ENCODE measurements at places on chromosomes 3 and 15. TPM values are rescaled to one million over a fixed set of nuclear protein-coding genes. Genes with fewer than 3 reads are reported as not detected.

The SPRED1 gene
- total RNA-seq = 7.4 TPM

The SCN11A gene
- total RNA-seq = not detected

The CCDC33 gene
- not detected for total RNA-seq

The PLA2G4B gene
- total RNA-seq = 0.89 TPM

The ZNF501 gene
- 3.7 TPM for total RNA-seq

The CASR gene
- total RNA-seq = not detected

The CGNL1 gene
- 2.5 TPM for total RNA-seq

The TARS3 gene
- total RNA-seq = 9.2 TPM

The SCN5A gene
- 5.5 TPM for total RNA-seq

The GABRR3 gene
- not detected for total RNA-seq

The SLC22A13 gene
- not detected for total RNA-seq

The GABRG3 gene
- total RNA-seq = not detected

The ZNF860 gene
- total RNA-seq = 1.6 TPM

The PAQR5 gene
- not detected for total RNA-seq

The LRRC34 gene
- total RNA-seq = 3.2 TPM

The CSPG4 gene
- under 0.01 TPM for total RNA-seq

The ERICH6 gene
- total RNA-seq = not detected

The KCNAB1 gene
- total RNA-seq = 0.53 TPM

The COL6A5 gene
- total RNA-seq = not detected

The SPATA12 gene
- total RNA-seq = 0.13 TPM

The RPL29 gene
- 1,551 TPM for total RNA-seq

The ZNF774 gene
- 0.87 TPM for total RNA-seq

The GOLGA6A gene
- not detected for total RNA-seq

The CSTA gene
- total RNA-seq = not detected

The TTC21A gene
- total RNA-seq = 2.2 TPM

The CADM2 gene
- not detected for total RNA-seq

The UROC1 gene
- total RNA-seq = not detected

The GHSR gene
- not detected for total RNA-seq

The C3orf49 gene
- total RNA-seq = not detected

The CCR8 gene
- total RNA-seq = not detected

The C3orf20 gene
- total RNA-seq = not detected

The LTK gene
- total RNA-seq = 0.73 TPM

The CCDC54 gene
- not detected for total RNA-seq

The TMOD2 gene
- total RNA-seq = 8.0 TPM

The AADACL2 gene
- total RNA-seq = not detected

The GNAT1 gene
- not detected for total RNA-seq

The AHSG gene
- total RNA-seq = not detected

The NUP210 gene
- total RNA-seq = 0.33 TPM

The GOLGA8M gene
- 0.20 TPM for total RNA-seq

The A4GNT gene
- not detected for total RNA-seq

The NKTR gene
- total RNA-seq = 15.4 TPM

The MELTF gene
- total RNA-seq = 1.9 TPM

The DAZL gene
- total RNA-seq = not detected

The TTC23 gene
- 12.0 TPM for total RNA-seq

The CTNNB1 gene
- total RNA-seq = 514 TPM

The SHQ1 gene
- total RNA-seq = 13.9 TPM

The CCDC14 gene
- total RNA-seq = 15.1 TPM

The SLC24A5 gene
- not detected for total RNA-seq

The FBXO40 gene
- total RNA-seq = not detected

The CHRNA5 gene
- total RNA-seq = 3.9 TPM

All from mammary microvascular endothelial cell (primary cell).